ENCODE measurements at places on chromosomes 16 and 17.

- DNase-seq, result no peak
Observed at GRCh38 chr16:5575646-5576245, 478.2 kb upstream of the EEF2KMT start.

- no peak for DNase-seq
Observed at GRCh38 chr16:62135446-62135845, 99.2 kb upstream of the CDH8 start.

GRCh38 chr17:5669191-5669590 is 84.9 kb upstream of the NLRP1 start:
- DNase-seq, result no peak

DNA sequence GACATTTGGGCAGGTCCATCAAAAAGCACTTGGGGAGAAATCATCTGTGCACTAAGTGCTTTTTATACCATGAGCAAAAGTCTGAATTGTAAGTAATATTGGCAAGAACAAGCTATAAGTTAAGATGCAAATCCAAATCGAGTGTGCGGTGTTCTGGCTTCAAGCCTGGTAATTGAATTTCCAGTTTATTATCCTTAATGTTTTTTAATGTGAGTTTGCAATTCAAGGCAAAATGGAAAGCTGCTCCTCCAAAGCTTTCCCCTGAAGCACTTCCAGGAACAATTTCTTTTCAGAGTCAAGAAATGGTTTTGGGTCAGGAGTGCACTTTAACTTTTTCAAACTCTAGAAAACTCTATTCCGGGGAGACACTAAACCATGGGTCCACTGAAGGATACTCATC is 445.7 kb downstream of the TOX3 start:
- no peak for DNase-seq

DNA sequence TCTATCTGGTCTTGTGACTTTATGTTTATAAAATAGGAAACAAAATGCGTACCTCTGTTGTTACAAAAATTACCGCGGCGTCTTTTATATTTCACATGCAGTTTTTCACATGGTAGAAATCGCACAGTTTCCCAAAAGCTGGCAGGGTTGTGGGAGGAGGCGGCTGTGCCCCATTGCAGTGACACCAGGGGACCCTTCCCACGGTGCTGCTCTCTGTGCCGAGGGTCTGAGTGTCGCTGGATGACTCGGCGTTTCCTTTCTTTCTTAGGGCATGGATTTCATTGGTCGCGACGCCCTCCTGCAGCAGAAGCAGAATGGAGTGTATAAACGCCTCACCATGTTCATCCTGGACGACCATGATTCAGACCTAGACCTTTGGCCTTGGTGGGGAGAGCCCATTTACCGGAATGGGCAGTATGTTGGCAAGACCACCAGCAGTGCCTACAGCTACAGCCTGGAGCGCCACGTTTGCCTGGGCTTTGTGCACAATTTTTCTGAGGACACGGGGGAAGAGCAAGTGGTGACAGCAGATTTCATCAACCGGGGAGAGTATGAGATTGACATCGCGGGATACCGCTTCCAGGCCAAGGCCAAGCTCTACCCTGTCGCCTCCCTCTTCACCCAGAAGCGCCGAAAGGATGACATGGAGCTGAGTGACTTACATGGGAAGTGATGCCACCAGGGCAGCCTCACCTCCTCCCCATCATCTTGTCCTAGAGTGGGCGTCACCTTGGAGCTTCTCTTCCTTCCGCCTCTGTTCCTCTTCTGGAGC is 17.2 kb upstream of the CLEC18C start:
- no peak for DNase-seq

DNA sequence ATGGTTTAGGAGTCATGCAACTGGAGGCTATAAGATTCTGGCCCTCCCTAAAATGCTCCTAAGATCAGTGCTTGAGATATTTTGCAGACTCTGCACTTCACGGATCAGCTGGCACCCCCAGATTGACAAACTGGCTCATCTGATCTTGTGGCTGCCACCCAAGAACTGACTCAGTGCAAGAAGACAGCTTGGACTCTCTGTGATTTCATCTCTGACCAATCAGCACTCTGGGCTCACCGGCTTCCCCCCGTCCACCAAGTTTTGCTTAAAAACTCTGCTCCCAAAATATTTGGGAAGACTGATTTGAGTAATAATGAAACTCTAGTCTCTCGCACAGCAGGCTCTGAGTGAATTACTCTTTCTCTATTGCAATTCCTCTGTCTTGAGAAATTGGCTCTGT is 26.3 kb upstream of the CCL2 start:
- no peak for DNase-seq

Data from activated T-helper 1 cell treated with Interleukin-2 at 50 U/mL for 16 hours (primary cell).